ENCODE measurements at places on chromosomes 5 and 9.

DNA sequence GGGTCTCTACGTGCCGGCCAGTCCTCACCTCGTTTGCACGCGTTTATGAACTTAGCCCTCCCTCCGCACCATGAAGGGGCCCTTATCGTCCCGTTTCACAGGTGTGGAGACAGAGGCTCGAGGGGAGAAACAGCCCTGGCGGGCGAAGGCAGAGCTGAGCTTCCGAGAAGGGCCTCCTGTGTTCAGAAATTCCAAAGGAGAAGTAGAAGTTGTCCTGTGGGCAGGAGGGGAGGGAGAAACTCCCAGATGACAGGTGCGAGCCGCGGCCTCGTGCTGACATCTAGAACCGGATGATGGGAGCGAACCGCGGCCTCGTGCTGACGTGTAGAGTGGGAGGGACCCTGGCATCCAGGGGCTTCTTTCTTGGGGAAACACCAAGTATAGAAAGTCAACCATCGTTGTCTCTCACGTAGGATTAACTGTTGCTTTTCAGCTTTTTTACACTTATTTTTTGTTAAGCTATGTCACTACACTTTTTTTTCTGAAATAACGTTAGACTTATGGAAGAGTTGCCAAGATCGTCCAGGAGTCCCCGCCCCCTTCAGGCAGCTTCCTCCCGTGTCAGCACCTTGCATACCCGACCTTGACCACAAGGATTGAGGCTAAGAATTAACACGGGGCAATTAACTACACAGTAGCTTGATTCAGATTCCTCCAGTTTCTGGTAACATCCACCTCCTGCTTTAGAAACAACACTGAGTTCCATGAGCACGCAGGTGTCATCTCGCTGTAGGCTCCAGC, 42.8 kb upstream of the NKD2 start:
- no peak for DNase-seq

DNA sequence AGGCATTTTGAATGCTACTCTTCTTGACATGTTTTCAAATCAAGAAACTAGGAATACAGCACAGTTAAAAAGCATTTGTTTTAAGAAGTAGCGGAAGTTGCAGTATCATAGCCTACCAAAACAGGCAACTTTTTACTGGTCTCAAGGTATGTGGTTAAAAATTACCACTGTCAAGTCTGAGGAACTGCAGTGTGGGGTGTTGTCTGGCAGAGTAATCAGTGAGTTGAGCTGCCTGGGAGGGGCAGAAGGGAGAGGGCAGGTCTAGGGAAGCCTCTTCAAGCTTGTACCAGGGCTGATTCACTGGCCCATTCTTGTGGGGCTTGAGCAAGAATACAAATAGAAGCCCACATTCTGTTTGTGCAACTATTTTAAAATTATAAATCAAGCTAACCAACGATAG, 42.4 kb upstream of the SV2C start:
- no peak for DNase-seq

GRCh38 chr5:162091336-162091735, 23.8 kb downstream of the GABRG2 start:
- DNase-seq = no peak

GRCh38 chr5:137636830-137637714, 98.8 kb downstream of the KLHL3 start:
- no peak for DNase-seq

- DNase-seq = no peak
Observed at GRCh38 chr9:77927265-77927664, 104.3 kb downstream of the GNAQ start.

DNA sequence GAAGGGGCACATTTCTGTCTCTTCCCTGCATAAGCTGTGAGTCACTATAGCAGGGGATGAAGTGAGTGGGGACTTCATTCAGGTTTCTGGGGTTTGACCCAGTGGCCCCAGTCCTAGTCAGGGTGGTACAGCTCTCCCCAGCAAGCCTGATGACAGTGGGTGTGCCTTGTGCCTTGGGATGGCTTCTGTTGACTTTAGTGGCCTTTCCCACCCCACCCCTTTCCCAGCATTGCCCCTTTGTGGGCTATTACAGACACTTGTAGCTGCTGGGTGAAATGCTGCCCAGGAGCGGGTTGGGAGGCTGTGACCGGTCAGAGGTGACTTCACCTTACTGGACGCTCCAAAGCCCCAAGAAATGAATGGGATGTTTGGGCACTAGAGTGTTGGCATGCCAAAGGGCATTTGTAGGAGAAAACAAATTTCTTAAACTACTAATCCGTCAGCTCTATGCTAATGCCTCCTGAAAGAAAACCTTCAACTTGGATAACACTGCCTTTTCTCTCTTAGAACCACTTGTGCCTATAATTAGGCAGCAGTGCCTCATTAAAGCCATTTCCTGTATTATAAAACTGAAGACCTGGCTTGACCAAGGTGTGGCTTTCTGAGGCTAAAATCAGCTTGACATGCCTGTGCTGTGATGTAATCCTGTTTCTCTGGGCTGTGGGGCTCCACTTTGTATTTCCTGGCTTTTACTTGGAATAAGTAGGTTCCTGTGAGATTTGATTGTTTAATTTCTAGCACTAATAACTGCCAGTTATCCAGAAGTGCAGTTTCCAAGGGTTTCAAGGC, 119.0 kb upstream of the SLC25A48 start:
- DNase-seq = no peak

DNA sequence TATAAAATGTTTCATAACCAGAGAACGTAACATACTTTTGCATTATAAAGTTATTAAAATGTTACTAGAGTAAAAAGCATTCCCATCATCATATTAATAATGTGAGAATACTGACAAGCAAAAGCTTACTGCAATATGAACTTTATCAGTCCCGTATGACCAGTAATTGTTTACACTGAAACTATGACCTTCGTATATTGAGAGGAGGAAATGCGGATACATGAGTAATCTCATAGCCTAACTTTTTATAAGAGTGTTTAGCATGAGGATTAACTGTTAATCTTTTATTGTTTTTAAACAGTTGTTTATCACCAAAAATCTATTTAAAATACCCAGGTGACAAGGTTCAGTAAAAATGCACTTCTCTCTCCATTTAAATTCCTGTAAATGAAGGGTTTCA, 272.4 kb downstream of the SLF1 start:
- no peak for DNase-seq

DNA sequence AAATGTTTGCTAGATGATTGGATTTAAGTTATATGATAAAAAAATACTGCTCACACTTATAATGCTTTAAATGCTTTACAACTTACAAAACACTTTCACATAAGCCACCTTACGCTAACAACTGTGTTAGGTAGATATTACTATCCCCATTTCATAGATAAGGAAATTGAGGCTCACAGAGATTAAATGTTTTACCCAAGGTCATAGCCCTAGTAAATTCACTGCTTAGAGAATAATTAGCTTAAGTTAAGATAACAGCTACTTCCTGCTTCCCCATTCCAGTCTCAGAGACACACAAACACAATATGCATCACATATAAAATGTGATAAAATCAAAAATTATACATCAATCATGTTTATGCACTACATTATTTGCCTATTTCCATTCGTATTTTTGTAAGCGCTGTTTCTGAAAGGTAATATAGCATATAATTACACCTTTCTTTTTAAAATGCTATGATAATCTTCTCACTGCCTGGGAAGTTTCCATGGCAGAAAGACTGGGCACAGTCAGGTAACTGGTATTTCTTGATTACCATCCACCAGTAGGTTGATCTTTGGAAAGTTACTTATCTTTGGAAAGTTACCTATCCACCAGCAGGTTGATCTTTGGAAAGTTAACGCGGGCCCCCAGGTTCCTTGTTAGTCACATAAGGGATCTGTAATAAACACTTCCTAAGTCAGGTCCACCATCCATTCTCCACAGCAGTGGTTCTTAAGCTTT, 101.1 kb downstream of the NFIB start:
- no peak for DNase-seq

DNA sequence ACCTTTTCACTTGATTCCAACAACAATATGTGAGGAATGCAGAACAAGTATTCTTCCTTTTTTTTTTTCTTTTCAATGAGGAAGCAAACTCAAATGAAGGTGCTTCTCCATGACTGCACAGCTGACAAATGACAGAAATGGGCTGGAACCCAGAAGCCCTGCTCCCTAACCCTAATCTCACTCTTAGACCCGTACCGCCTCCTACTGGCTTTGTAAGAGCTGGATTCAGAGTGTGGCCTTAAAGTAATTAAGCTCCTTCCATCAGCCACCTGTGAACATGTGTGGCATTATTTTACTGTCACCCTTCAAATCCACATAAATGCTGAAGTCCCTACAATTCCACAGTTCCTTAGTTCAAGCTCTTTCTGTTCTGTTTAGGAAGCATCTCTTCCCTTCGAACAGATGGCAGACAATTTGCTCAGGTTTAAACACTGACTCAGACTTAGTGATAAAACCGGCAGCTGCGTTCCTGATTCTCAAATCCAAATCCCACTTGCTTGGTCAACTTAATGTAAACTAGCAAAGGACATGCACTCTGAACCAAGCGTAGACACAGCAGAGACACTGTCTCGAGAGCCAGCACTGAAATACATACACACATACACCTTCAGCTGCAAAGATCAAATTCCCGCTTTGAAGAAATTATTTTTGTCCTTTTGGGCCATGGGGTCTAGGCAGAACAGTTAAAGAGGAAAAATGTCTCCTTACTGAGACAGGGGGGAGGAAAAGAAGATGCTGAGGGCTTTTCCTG, 316.7 kb upstream of the TLE4 start:
- no peak for DNase-seq

DNA sequence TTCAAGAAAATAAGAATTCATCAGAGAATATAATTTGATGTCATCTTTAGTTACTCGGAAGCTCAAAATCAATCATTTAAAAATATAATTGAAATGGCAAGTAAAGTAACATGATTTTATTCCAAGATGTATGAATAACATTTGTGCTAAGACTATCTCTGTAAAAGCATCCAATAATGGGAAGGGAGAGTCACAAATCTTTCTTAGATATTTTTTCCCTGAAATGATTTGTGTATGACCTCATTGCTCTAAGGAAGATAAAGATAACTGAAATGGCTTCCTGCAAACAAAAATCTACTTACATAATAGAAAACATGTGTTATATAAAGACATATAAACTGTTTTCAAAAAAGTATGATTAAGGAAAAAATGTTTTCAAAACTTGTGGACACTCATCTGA, 97.4 kb upstream of the FGF10 start:
- DNase-seq = no peak

- DNase-seq = no peak
Observed at GRCh38 chr9:70517926-70518610, 103.6 kb upstream of the KLF9 start.

- DNase-seq = no peak
Observed at GRCh38 chr9:108083160-108083750, 593.7 kb upstream of the KLF4 start.

DNA sequence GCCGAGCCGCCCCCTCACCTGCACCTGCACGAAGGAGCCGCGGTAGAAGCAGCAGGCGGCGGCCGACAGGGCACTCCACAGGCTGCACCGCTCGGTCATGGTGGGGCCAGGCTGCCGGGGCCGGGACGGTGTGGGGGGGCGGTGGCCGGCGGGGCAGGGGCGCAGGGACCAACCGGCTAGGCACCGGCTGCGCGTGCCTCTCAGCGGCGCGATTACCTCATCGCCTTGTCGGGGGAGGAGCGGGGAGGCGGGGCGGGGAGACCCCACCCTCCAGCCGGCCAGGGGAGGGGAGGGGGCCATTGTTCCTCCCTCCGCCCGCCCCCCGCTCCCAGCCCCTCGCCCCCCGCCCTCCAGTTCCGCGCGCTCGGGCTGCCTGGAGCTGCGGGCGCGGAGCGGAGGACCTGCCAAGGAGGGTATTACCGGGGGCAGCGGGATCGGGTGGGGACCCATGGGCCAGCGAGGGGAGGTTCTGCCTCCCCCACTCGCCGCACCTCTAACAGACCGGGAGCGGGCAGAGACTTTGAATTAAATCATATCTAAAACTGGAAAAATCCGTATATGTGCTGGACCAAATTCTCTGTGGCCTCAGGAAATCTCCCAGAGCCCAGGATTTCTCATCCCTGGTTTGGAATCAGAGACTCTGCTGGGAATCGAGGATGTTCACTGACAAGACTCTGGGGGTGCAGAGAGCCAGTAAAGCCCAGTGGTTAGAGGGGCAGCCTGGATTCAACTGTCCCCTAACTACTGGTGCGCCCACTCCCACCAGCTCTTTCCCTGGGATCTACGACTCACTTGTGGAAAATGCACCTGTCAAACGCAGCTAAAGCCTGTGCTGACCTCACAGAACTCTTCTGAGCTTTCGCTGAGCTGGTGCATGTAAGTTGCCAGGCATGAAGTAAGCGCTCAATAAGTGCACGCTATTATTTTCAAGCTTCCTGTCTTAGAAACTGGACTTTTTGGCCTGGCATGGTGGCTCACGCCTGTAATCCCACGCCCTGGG, 20.3 kb upstream of the TOR2A start:
- peak; percentile 10 for DNase-seq

GRCh38 chr5:24547132-24547531, 97.6 kb downstream of the CDH10 start:
- DNase-seq = peak; percentile 55

DNA sequence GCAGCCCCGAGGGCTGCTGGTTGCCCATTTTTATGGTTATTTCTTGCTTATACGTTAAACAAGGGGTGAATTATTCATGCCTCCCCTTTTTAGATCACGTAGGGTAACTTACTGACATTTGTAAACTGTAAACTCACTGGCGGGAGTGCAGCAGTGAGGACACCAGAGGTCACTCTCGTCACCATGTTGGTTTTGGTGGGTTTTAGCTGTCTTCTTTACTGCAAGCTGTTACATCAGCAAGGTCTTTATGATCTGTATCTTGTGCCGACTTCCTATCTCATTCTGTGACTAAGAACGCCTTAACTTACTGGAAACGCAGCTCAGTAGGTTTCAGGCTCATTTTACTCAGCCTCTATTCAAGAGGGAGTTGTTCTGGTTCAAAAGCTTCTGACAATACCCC, 155.0 kb upstream of the PRDM9 start:
- DNase-seq = no peak

DNA sequence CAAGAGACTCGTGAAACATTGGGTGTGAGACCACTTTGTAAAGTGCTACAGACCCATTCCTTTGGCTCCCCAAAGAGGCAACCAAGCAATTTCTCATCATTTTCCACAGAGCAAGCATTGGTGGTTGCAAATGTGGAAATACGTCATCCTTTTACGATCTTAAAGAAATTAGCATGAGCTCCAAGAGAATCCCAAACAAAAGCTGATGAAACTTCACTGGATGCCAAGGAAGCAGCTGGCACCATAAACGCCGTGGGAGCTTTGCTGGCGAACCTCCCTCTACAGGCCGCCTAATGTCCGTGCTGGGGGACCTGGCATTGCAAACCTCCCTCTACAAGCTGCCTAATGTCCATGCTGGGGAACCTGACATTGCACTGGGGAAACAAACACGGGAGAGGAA, 432.4 kb downstream of the ACTL7B start:
- DNase-seq = no peak

- DNase-seq = no peak
Observed at GRCh38 chr5:128196791-128197190, 113.2 kb downstream of the SLC12A2 start.

GRCh38 chr5:168426007-168426863, 60.0 kb upstream of the RARS1 start:
- DNase-seq = peak; percentile 67

GRCh38 chr5:107806705-107807104, 136.0 kb upstream of the EFNA5 start:
- DNase-seq = no peak

GRCh38 chr5:62231576-62231975, 74.4 kb upstream of the KIF2A start:
- DNase-seq = no peak
